ENCODE measurements at places on chromosomes 11 and 22.

DNA sequence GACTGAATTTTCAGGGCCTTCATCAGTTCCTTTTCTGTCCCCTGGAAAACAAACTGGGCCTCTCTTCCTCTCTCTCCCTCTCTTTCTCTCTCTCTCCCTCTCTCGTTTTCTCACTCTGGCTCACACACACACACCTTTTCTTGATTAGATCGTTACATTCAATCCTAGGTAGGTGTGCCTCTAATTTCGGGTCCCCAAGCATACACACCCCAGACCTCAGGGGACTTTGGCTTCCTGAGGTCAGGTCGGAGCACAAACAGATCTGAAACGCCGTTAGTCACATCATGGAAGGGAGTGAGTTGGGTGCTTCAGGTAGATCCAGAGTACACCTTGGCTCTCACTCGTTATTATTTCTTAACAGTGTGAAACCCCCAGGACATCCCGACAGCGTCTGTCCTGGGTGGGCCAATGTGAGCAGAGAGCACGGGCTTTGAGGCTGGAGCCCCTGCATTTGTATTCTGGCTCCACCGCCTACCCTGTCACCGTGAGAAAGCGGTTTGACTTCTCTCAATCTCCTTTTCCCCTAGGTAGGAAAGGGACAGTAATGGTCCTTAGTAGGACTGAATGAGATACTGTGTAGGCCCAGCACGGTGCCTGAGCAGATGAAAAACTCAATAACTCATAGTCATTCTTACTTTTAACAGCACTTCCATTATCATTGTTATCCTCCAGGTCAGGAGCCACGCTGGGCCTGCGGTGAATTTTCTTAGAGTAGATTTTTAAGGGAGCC, 37.3 kb upstream of the POU2AF1 start:
- no peak for DNase-seq

- DNase-seq, result peak; percentile 80
Measured at GRCh38 chr11:75792997-75793800, 21.8 kb upstream of the UVRAG start.

GRCh38 chr11:42713753-42714152, 598.0 kb upstream of the API5 start:
- no peak for DNase-seq

DNA sequence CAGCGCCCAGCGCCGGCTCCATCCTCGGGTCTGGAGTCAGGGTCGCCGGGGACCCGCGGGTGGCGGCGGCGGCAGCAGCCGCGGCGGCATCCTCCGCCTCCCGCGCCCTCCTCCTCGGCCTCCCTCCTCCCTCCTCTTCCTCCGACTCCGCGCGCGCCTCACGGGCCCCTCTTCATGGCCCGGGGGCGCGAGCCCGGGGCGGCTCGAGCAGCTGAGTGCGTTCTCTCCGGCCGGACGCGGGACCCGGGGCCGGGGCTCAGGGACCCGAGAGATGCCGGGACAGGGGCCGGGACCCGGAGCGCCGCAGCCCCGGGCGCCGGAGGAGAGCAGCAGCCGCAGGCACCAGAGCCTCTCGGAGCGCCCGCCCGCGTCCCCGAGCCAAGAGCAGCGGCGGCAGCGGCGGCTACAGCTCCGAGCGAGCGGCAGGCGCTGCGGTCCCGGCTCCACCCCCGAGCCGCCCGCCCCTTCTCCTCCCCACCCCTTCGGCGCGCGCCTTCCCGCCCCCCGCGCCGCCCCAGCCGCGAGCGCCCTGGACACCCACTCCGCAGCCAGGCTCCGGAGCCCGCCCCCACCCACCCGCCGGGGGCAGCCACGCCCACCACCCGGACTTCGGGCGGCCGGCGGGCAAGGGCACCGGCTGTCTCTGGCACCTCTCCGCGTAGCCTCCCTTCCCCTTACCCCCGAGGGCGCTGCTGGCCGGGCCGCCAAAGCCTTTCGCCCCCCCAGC, at the start of gene CHST1:
Gene CHST1 (minus strand): TSS at position 417 of the 727 bp plus-strand sequence. CDS start 14,699 bp downstream, outside the sequence.
- DNase-seq, result peak; percentile 76

DNA sequence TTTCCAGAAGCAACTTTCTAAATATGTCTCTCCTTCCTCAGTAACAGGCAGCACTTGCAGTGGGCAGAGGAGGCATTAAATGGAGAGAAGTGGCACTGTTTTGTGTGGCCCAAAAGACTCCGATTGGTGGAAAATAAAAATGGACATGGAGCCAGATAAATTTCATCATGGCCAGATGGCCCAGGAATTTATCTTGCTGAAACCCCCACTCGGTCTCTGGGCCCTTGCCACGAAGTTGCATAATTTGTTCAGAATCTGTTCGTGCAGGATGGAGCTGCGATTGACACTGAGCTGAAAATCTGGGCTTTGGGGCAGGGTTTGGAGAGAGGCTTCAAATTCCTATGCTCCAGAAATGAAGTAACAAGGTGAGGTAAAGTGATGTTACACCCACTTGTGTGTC, 65.5 kb downstream of the C11orf91 start:
- peak; percentile 76 for DNase-seq

- no peak for DNase-seq
Measured at GRCh38 chr22:33710326-33710725, 209.9 kb downstream of the LARGE1 start.

- no peak for DNase-seq
Measured at GRCh38 chr22:42375982-42376381, 56.2 kb downstream of the NFAM1 start.

DNA sequence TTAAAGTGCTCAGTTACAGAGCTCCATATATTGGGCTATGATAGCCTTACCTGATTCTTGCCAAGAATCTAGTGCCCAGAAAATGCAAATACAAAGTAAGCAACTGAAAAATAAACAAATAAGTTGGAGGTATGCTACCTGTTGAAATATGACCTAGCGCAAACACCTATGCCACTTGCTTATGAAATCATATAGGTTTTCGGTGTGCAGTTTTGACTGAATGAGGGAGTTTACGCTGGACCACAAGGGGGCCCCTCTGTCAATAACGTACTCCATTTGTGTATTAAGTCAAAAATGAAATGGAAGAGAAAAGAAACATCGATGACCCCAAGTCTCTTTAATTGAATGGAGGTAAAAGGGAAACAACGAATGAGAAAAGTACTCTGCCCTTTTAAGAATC, 84.9 kb upstream of the TRIM77 start:
- no peak for DNase-seq

DNA sequence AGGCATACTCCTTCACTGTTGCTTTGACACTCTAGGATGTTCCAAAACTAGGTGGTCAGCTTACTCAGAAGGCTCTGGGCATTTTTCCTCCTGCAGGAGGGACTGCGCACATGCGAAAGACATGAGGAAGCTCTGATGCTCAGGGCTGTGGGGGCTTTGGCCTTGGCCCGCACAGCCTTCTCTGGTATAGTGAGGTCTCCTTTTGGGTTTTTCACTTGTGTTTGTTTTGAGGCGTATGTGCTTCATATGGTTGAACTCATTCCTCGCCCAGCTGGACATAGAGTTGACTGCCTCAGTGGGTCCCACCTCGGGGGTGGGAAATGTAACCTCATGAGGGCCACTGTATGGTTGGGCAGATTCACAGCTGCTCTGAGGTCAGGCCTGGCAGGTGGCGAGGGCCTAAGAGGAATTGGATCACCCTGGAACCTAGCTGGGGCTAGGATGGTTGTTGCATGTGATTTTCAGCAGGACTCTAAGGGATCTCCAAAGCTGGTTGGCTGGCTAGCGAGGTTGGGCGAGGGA, 63.7 kb downstream of the PTPRJ start:
- DNase-seq, result no peak

DNA sequence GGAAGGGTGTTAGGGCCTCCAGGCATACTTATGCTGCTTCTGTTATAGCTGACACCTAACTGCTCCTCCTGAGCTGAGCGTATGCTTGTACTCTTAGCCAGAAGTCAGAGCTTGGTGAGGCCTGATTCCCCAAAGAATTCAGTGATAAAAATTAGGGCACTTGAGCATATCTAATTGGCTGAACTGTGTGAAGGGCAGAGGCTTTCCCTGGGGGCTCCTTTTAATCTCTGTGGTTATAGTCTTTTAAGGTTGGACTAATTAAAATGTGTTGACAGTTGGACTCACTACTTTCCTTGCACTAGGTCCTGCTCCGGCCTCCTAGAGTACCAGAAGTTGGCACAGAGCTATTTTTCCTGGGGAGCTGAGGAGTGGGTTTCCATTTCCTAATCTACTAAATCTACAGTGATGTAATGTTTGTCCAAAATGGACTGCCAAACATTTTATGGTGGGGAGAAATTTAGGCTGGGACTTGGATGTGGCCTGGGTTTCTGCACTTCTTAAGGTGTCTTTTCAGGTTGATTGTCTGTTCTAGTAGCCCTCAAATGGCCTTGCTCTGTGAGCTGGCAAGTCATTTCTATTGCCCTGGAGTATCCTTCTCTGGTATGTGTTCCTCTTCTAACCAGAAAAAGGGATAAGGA, 18.4 kb downstream of the STIM1 start:
- DNase-seq, result no peak

All from Right ventricle myocardium superior (tissue), 1 donor.